ENCODE measurements at places on chromosomes 1 and 21.

- no peak for DNase-seq
Observed at GRCh38 chr1:1226566-1227362, 5.0 kb downstream of the SDF4 start.

DNA sequence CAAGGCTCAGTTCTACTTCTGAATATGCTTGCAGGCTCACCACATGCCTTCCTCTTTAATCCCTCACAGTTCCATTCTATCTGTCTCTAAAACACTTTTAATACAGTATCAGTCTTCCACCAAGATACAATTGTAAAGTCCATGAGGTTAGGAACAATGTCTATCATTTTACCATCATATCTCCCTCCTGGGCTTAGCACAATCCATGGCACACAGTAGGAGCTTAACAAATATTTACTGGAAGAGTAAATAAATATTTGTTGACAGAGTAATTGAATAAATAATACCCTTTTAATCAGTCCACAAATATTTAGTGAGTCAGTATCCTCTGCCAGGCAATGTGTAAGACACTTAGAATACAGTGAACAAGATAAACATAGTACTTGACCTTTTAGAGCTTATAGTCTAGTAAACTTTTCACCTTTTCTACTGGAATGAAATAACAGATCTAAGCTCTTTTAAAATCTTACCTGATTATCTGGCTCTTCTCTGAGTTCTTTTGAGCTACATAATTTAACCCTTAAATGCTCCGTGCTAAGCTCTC lies 12.7 kb upstream of the GADD45A start:
- no peak for DNase-seq

DNA sequence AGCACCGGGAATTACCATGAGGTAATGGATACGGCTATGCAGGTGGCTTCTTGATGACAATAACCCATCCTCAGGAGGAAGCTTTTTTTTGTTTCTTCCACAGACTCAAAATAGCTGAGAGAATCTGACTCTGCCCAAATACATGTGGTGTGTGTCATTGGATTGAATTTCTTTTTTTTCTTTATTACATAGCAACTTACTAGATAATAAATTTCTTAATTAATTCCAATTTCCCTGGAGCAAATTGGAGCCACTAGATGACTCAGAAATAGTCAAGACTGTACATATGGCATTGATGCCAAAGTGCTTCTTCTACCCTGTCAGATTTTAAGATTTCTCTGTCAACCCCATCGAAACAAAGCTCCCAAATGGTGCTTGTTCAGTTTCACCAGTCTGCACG lies 42.7 kb downstream of the L1TD1 start:
- DNase-seq: no peak

DNA sequence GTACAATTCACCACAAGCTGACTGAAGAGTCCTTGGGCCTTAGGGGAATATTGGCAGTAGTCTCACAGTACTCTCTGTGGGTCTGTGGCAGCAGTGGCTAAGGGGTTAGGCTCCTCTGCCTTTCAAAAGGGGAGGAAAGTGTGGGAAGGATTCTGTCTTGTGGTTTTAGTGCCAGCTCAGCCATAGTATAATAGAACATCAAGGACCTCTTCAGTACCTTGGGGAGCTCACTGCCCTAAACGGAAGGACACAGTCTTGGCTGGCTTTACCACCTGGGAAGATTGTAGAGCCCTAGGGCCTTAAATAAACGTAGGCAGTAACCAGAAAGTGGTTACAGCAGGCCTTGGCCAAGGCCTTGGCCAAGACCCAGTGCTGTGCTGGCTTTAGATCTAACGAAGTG lies 265.7 kb downstream of the COL11A1 start:
- DNase-seq: no peak

DNA sequence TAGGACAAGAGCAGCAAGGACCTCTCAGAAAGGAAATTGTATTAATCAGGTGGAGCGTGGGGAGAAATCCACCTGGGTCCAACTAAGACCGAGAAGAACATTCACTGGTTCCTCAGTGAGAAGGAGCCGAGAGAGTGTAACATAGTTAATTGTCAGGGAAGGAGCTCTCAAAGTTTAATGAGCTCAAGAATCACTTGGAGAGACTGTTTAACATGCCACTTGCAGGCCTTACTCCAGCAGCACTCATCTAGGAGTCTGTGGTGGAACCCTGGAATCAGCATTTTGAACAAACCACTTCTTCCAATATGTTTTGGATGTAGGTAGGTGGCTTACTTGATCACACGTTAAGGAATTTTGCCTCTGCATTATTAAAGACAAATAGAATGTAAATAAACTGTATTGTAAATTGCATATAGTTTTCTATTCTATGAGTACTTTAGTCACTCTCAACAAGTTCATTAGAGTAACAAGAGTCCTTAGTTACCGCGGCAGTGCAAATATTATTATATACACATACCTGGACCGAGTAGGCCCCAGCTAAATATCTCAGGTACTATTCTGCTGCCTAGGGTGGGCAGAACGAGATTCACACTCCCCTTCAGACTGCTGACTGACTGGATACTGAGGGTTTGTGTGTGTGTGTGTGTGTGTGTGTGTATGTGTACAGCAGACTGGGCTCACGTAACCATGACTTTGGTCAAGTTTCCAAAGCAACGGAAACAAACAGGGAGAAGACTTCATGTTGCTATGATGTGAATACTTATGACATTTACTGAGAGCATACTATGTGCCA lies 203.2 kb upstream of the USP24 start:
- DNase-seq: no peak

GRCh38 chr1:94602316-94602715 lies 60.8 kb upstream of the F3 start:
- no peak for DNase-seq

GRCh38 chr1:201655910-201656309 lies 117.0 kb downstream of the NAV1 start:
- no peak for DNase-seq

DNA sequence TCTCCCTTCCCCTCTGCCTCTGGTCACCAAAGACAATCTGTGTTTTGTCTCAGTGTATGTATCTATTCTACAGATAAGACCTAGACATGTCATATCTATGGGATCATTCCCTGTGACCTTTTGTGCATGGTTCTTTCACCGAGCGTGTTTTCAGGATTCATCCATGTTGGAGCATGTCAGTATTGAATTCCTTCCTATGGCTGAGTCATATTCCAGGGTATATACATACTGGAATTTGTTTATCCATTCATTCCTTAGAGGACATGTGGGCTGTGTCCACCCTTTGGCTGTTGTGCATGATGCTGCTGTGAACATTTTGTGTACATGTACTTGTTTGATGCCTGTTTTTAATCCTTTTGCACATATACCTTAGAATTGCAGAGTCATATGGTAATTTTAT lies 69.9 kb downstream of the NFASC start:
- DNase-seq: no peak

DNA sequence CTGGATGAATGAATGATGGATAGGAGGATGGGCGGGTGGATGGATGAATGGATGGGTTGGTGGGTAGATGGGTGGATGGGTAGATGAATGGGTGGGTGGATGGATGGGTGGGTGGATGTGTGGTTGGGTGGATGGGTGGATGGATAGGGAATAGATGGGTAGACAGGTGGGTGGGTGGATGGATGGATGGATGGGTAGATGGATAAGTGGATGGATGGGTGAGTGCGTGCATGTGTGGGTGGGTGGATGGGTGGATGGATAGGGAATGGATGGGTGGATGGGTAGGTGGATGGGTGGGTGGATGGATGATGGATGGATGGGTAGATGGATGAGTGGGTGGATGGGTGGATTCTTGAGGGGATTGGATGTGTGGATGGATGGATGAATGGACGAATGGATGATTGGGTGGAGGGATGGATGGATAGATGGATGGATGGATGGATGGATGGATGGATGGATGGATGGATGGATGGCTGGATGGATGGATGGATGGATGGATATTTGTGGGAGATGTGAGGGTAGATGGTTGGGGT lies 68.7 kb downstream of the SDC3 start:
- no peak for DNase-seq

DNA sequence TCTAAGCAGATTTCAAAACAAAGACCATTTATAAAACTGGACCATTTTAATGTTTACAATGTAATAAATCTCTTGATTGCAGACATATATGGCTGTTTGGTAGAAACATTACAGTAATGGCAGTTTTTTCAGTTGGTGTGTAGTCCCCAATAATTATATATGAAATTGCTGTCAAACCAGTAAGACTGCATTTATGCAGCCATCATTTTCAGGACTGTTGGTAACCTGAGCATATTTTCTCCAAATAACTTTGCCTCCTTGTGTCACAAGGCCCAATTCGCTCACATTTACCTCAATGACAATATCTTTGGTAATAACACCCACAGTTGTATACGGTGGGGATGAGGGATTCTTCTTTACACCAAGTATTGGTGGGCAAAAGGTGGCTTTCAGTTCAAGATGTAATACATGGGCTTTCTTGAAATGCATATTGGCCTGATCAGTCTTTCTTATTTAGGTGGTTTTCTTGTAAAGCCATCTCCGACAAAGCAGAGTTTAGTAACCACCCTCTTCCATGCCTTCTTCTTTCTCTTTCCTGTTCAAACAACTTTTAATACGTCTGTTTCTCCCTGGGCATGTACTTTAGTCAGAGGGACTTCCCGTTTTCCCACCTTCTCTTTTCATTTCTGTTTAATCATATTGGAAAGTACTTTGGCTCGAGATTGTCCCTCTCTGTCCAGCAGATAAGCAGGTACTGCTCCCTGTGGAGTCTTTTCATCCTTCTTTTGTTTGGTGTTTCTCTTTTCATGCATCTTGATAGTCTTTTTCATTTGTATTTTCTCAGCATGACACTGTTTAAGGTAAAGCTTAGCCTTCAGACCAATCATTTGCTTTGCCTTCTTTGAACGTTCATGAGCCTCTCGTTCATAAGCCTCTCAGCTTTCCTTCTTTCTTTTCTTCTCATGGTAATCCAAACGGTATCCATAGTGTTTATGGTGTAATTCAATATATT lies 30.4 kb downstream of the ATP2B4 start:
- DNase-seq: no peak

DNA sequence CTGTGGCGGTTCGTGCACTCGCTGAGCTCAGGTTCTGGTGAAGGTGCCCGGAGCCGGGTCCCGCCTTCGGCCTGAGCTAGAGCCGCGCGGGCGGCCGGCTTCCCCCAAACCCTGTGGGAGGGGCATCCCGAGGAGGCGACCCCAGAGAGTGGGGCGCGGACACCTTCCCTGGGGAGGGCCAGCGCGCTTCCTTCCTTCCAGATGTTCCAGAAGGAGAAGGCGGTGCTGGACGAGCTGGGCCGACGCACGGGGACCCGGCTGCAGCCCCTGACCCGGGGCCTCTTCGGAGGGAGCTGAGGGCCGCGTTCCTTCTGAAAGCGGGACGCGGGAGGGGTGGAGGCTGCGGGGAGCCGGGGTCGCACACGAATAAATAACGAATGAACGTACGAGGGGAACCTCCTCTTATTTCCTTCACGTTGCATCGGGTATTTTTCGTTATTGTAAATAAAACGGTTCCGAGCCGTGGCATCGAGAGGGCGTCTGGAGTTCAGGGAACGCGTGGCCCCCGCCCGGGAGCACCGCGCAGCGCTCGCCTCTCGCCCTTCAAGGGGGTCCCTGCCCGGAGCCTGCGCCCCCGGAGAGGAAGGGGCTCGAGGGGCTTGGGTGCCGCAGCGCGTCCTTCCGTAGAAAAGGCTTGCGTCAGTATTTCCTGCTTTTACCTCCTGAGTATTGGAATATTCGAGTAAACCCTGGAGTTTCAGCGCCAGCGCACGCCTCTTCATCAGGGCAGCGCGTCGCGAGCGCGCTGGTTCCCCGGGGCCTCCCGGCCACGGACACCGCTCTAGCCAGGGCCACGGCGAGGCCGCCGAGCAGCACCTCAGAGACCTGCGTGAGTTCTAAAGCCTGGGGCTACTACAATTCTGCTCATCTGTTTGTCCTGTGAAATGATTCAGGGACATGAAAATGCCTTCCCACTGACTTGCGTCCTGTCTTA lies 11.5 kb downstream of the YBEY start:
- no peak for DNase-seq

GRCh38 chr1:48627486-48627885 lies 149.2 kb downstream of the BEND5 start:
- no peak for DNase-seq

- no peak for DNase-seq
Observed at GRCh38 chr1:151936653-151937052, 27.3 kb upstream of the THEM4 start.

All from stimulated activated CD4-positive, alpha-beta T cell treated with anti-CD3 and anti-CD28 coated beads, Interleukin-15, amount 100 ng/mL, for 1 hour (primary cell).